ENCODE measurements at places on chromosomes 1 and 21. TPM values are rescaled to one million over a fixed set of nuclear protein-coding genes. Genes with fewer than 3 reads are reported as not detected.
A peak's percentile ranks its signal among the peaks of the same experiment; 100 is the strongest.

The CELA2B gene
- not detected for total RNA-seq

The ETV3L gene
- total RNA-seq: not detected

The RSPO1 gene
- not detected for total RNA-seq

The OR2G6 gene
- total RNA-seq: not detected

The SEMA4A gene
- total RNA-seq: 5.1 TPM

The CYYR1 gene
- total RNA-seq: not detected

The KCNN3 gene
- not detected for total RNA-seq

The PLXNA2 gene
- 21.1 TPM for total RNA-seq

The CYP2J2 gene
- not detected for total RNA-seq

The DSCAM gene
- not detected for total RNA-seq

The CFAP107 gene
- not detected for total RNA-seq

GRCh38 chr1:65434760-65435159, 14.3 kb downstream of the LEPR start:
- no peak for DNase-seq

- no peak for DNase-seq
These were observed 56.7 kb downstream of the HUNK start for GRCh38 chr21:31929548-31929947.

DNA sequence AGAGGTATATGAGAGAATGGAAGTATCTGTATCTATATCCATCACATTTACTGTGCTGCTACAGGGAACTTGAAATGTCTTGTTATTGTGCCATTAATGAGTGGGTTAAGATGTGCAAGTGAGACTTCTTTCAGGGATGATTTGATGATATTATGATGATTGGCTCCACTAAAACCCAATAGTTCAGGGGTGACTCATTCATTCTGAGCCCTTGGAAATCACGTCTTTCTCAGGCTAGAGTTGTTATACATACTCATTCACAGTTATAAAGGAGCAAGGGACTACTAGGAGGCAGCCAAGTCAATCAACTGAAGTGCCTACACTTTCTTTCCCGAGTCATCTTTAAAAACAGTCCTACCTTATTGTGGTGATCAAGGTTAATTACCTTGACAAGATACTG, 1109.8 kb upstream of the B3GALT2 start:
- DNase-seq: no peak

GRCh38 chr1:96538111-96538641, 183.4 kb upstream of the PTBP2 start:
- DNase-seq: peak; percentile 9

- DNase-seq: no peak
These were observed 44.5 kb downstream of the PKP1 start for GRCh38 chr1:201327687-201328240.

GRCh38 chr1:244112041-244112440, 61.0 kb downstream of the ZBTB18 start:
- DNase-seq: no peak

DNA sequence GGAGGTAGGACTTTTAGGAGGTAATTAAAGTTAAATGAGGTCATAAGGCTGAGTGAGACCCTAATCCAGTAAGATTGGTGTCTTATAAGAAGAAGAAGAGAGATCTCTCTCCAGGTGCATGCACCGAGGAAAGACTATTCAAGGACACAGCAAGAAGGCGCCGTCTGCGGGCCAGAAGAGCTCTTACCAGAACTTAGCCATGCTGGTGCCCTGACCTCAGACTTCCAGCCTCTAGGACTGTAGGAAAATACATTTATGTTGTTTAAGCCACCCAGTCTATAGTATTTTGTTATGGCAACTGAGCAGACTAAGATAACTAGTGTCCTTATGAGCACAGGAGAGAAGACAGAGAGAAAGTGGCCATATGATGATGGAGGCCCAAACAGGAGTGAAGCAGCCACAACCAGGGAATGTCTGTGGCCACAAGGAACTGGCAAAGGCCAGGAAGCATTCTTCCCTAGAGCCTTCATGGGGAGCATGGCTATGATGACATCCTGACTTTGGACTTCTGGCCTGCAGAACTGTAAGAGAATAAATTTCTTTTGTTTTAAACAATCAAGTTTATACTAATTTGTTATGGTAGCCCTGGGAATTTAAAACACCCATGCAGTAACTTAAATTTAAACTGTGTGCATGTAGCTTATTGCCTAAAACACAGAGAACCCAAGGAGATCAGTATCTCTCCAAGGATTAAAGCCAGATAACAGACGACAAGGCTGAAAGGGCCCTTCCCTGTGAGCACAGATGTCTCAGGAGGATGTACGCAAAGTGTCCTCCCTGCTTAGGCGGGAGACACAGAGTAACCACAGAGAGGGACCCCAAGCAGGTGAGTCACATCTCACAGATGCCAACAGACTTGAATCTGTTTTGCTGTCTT, 9.9 kb upstream of the CD58 start:
- no peak for DNase-seq

DNA sequence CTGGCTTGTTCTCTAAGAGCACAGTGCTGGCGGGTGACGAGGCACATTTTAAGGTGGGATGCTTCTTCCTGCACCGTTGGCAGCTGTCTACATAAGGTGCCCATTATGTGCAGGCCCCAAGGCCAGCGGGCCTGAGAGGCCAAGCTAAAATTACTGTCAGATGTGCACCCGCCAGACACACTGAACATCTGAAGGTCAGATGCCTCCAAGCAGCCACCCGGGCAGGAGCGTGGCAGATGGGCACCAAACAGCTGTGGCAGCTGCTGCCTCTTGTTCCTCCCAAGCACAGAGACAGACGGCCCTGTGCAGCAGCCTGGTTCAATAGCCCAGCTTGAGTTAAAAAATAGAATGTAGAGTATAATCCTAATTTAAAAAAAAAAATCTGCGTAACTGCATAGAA, 211.9 kb upstream of the EDN2 start:
- no peak for DNase-seq

GRCh38 chr21:27406300-27407009, 439.6 kb upstream of the ADAMTS5 start:
- no peak for DNase-seq

DNA sequence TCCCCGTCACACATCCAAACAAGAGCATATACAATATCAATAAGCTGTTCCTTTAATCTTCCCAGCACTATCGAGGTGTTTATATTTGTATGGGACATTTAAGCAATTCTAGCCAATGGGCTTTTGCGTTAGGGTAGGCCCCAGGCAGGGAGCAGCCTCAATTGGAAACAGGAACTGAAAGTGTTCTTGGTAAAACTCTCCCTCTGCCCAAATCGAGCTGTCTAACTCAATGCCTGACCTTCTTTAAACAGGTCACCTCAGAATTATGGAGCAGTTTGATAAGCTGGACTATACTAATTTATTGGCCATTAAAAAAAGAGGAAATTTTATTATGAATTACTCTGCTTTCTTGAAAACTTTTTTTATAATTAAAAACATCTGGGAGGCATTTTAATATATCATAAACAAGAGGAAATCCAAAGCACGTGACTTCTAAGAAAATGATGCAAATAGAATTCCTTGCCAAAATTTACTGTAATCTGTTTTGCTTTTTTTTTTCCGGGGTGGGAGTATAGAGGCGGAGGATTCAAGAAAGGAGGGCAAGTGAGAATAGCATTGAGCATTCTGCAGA, 498.1 kb downstream of the LMO4 start:
- DNase-seq: no peak

DNA sequence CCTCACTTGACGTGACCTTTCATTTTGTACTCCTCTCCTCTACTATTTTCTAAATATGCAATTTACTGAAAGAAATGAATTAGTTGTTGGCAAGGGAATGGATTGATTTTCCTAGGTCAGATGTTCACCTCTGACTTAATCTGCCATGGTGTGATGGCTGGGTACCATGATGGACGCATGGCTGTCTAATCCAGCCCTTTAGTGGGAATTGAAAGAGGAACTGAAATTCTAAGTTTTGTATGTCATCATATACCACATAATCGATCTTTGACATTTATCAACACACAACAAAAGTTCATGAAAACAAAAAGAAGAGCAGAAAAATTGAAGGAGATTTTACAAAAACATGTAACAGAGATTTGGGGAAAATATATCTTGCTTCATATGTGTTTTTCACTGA, 331.3 kb upstream of the SNX7 start:
- DNase-seq: no peak
